ENCODE measurements at places on chromosomes 11 and 22.

DNA sequence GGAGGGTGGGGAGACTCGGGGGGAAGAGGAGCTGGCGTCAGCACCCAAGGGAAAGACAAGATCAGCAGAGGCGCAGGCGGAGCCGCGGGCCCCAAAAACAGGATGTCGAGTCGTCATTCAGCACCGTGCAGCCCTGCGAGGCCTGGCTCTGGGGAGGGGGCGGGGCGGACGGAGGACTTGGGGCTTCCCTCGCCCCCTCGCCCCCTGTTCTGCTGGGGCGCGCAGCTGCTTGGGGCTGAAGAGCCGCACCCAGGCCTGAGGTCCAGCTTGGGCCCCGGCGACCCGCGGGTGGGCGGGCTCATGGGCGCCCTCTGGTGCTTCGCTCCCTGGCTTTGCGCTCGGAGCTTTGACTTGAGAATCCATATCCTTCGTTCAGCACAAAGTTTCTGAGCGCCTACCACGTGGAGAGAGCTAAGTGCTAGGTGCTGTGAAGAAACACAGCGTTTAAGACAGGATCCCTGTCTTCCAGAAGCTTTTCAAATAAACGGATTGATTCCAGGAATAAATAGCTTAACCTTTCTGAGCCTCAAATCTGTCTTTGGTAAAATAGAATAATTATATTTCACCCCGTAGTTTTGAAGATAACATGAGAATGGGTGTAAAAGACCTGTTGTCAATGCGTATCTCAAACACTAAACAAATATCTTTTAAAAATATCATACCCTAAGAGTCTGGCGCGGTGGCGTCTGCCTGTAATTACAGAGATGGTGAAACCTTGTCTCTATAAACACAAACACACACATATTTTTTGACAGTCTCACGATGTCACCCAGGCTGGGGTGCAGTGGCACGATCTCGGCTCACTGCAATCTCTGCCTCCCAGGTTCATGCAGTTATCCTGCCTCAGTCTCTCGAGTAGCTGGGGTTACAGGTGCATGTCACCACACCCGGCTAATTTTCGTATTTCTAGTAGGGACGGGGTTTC, 929 bp upstream of the RHOG start:
- peak; percentile 95 for DNase-seq

DNA sequence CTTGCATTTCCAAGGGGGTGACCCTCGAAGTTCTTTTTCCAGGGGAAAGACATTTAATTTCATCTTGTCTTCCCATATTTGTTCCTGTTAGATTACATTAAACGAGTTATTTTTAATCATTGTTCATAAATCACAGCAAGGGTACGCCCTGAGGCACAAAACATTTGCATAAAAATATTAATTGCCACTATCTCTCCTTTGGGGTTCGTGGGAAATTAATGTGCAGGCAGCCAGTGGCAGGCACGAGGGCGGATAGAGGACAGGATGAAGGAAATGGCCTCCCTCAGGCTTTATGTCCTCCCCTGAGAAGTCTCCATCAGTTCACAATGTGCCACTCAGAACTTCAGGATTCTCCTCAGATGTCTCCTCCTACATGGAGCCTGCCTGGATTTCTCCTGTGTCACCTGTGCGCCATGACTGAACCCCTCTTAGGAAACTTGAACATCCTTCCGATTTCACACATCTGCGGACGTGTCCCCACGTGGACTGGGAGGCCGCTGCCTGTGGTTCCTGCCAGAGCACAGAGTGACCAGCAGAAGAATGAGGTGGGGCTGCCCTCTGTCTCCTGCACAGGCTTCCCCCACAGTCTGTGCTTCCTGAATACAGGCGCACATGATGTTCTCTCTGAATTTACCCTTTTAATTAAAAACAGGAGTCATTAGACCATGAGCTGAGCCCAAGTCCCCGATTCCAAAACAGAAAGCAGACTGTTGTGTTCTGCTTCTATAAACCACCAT, 1085.9 kb downstream of the TBC1D22A start:
- DNase-seq = peak; percentile 26

DNA sequence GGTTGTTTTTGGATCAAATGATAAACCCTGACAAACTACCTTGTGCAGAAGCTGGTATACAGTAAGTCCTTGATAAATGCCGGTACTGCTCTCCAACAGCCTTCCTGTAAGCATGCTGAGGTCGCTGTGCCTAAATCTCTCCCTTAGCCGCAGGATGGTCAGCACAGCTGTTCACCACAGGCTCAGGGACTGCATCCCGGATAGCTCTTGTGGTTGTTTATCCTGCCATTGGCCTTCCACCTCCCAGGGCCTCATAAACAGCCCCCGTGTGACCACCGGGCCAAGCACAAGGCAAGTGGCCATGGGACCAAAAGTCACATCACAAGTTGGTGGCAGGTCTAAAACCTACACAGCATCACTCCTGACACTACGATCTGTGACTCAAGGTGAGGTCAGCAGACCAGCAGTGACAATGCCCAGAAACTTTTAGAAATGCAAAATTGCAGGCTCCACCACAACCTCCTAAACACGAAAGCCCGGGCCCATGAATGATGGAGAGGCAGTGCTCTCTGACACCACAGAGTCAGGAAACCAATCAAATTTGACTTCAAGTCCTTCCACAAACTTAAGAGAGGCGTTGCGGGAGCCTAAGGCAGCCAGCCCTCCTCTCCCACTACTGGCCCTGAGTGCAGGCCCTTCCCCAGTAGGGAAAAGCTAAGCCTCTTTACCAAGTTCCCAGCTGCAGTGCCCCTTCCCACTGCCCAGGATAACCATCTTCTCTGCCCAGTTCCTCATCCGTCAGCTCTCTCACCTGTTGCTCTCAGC, 3.9 kb downstream of the SPATA19 start:
- no peak for DNase-seq

DNA sequence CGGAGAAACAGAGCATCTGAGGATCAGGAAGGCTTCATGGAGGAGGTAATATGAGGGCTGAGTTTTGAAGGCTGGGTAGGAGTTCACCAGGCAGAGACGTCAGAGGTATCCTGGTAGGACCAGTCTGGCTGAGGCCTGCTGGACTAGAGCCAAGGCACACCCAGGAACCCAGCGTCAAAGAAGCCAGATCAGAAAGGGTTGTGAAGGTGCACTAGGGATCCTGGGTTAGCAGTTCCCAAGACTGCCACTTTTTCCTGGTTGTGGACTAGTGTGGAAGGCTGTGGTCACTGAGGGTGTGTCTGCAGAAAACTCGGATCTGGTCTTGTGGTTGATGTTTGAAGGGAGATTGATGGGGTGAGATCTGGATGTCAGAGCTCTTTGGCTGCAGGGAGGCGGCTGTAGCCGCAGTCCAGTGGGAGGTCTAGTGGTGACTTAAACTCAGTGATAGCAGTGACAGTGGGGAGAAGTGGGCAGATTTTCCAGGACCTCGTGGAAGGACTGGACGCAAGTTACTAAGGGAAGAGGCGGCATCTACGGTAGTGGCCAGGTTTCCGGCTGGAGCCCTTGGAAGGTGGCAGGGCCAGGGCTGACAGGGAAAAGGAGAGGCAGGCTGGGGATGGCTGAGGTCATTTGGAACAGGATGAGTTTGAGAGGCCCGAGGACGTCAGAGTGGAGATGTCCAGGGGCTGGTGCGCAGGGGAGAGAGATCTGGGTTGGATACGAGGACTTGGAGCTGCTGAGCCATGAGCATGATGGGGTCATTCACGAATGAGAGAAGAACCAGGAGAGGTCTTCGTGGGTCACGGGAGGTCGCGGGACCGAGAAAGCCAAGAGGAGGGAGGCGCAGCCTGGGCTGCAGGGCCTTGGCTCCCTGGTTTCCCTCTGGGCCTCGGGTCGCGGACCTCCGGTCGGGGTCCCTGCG, 10.9 kb downstream of the RELA start:
- no peak for DNase-seq

All from stimulated activated effector memory CD8-positive, alpha-beta T cell treated with anti-CD3 and anti-CD28 coated beads, Interleukin-12 subunit alpha, Interleukin-12 subunit beta, amount 100 ng/mL, for 72 hours (primary cell).